ENCODE measurements at places on chromosomes 5 and 9.
A peak's percentile ranks its signal among the peaks of the same experiment; 100 is the strongest.

- no peak overlapping the region for H3K27ac ChIP-seq
- H3K4me3 ChIP-seq, result no peak overlapping the region
- H3K36me3 ChIP-seq, result no peaks in the 10 kb centered on the region
- H3K4me1 ChIP-seq, result no peaks in the 10 kb centered on the region
- no peak for DNase-seq
Observed at GRCh38 chr5:151286246-151286645, 17.3 kb downstream of the SLC36A3 start.

DNA sequence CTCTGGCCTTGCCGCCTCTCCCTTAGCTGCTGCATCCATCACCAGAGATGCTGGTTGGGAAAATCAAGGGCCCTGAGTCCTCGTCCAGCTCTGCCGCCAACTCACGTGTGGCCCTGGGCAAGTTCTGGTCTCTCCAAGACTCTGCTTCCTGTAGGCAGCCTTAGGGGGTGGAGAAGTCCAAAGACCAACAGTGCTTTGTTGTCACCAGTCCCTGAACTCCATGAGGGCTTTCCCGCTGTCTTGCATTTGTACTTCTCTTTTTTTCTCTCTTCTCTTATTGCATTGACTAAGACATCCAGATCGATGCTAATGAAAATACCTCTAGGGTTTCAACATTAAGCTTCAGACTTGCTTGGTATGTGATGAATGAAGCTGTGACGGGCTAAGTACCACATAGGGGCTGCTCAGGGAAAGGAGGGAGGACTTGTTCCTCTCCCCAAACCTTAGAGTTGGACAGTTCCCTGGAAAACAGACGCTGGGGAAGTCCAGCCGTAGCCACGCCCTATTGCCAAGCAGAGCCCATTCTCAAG, 63.7 kb upstream of the STXBP1 start:
- no peak overlapping the region for H3K27ac ChIP-seq
- H3K4me3 ChIP-seq, result no peak overlapping the region
- no peaks in the 10 kb centered on the region for H3K27me3 ChIP-seq
- peaks cover 3% of the 10 kb centered on the region for H3K4me1 ChIP-seq

DNA sequence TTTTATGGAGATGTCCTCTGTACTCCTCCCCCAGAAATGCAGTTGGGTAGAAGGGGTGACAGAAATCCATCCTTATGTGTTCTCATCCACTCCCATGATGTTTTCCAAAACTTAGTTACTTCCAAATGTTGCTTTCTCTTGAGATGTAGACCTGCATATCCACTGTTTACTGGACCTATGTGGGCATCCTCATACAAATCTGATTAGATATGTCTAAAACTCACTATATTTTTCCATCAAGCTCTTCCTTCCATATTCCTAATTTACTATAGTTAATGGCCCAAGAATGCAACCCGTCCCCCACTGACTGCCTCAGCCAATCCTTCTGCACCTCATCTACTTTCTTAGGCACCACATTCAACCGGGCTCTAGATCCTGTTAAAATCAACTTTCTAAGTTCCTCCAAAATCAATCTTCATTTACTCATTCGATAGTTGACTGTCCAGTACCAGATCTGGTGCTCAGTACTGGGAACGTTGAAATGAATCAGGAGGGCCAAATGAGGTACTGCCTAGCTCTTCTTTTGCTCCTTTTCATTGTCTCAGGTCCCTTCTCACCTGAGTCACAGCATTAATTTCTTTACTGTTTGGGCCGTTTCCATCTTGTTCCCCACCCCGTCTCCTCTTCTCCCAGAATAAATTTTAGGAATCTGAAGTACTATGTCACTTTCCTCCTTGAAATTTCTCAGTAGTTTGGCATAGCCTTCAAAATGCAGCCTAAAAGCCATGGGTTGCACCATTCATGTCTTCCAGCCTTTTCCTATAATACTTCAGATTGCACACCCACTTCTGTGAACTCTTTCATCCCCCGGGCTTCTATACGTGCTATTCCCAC, 7.9 kb downstream of the PLK2 start:
- H3K27ac ChIP-seq, result no peak overlapping the region
- H3K36me3 ChIP-seq, result peaks cover 8% of the 10 kb centered on the region
- H3K4me3 ChIP-seq, result no peak overlapping the region
- no peaks in the 10 kb centered on the region for H3K27me3 ChIP-seq

DNA sequence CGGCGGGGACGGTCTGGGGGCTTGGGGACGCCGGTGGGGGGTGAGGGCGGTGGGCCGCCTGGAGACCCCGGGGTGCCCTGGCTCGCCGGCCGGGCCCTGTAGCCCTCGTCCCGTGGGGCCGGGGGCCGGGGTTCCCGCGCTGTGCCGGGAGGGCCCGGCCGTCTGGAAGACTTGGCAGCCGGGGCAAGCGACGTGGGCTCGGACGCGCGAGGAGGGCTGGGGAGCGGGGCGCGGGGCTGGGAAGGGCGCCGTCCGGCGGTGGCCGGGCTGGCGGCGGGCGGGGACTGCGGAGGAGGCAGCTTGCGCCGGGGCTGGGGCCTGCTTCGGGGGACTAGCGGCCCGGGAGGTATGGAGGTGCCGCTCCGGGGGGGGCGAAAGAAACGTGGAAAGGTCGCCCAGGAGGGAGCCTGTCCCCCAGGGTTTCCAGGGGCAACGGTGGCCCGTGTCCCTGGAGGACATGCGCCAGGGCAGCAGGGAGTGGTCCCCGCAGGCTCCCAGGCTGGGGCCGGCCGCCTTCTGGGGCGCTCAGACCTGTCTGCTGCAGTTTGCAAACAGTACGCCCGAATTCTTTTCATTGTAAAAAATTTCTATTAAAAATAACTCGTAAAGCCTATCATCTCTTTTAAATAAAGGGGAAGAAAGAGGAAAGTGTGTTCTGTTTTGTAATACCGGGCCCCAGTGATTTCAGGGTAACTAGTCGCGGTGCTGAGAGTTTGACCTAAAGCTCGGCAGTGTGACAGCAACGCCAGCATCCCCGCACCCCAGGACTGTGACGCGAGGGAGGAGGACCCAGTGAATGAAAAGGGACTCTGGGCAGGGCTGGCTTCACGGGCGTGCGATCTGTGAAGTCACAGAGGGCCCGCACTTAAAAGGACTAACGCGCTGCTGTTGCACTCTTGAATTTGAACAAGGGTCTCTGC, 752 bp upstream of the ANKH start:
- 0 out of 2 replicates have a peak, but pooled peaks cover 2% of the 10 kb centered on the region for H3K4me1 ChIP-seq
- H3K27me3 ChIP-seq, result peaks cover 2% of the 10 kb centered on the region
- no peak for DNase-seq
- no peak overlapping the region for H3K27ac ChIP-seq
- H3K36me3 ChIP-seq, result no peaks in the 10 kb centered on the region

- H3K4me3 ChIP-seq, result no peak overlapping the region
- no peaks in the 10 kb centered on the region for H3K36me3 ChIP-seq
- no peaks in the 10 kb centered on the region for H3K4me1 ChIP-seq
- H3K27me3 ChIP-seq, result no peaks in the 10 kb centered on the region
- no peak for DNase-seq
Observed at GRCh38 chr9:113973963-113974413, 97.9 kb downstream of the ZNF618 start.

DNA sequence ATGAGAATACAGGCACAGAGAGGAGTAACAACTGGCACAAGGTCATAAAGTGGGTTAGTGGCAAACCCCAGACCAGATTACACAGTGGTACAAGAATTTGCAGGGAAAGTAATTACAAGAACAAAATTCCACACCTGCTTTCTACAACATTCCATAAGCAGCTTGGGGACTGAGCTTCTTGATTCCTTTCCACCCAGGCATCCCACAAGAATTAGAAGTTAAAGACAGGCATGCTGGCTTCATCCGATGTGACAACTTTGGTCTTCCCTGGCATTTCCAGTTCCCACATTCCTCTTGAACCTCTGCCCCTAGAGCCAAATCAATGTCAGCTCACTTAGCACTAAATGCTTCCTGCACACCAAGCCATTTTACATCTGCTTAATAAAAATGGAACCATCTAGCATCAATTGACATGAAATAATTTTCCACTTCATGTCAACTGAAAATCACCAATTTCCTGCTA, 435.8 kb upstream of the PAPPA start:
- no peaks in the 10 kb centered on the region for H3K36me3 ChIP-seq
- no peaks in the 10 kb centered on the region for H3K4me1 ChIP-seq
- no peaks in the 10 kb centered on the region for H3K27me3 ChIP-seq
- no peak overlapping the region for H3K4me3 ChIP-seq
- no peak overlapping the region for H3K27ac ChIP-seq

DNA sequence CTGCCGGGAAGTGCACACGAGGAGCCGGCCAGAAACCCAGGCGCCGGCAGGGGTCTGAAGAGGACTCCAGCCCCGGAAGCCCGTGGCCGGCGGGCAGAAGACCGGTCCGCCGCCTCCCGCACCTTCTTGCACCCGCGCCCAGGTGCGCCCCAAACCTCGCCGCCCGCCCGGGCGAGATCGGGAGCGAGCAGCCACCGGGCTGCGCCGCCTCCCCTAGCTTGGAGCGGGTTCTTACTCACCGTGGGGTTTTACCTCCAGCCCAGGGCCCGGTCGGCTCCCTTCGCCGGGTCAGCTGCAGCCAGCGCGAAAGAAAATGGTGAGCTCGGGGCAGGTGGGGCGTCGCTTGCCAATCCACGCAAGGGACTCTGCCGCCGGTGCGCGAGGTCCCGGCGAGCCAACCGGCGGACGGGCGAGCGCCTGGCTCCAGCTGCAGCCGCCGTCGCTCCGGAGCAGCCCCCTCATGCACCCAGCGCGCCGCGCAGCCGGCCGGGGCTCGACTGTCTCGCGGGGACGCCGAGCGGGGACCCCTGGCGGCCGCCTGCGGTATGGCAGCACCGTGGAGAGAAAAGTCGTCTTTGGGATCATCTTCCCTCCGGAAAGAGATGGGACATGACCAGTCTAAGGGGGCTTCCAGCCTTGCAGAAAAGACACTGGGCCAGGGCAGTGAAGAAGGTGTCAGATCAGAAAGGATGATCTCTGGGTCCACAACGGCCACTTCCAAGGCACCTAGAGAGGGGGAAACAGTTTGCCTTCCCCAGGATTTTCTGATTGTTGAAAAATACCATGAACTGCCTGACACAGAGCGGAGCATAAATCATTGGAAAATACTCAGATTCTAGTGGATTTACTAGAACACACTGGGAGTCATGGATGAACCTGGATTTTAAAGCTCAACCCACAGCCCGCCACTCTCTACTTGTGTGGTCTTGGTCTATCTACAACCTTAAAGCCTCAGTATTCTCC, at the start of gene MOB3B:
MOB3B (minus strand) TSS at position 499 of the 963 bp plus-strand sequence. CDS start 74,264 bp downstream, outside the sequence.
- peak within 1 kb of the TSS; percentile 86 for H3K4me3 ChIP-seq
- no peak for DNase-seq
- H3K36me3 ChIP-seq, result no peaks in the 10 kb centered on the region
- no peak within 1 kb of the TSS for H3K27ac ChIP-seq

GRCh38 chr5:155250596-155250995, 237.0 kb downstream of the KIF4B start:
- no peaks in the 10 kb centered on the region for H3K27me3 ChIP-seq
- no peak overlapping the region for H3K27ac ChIP-seq
- no peaks in the 10 kb centered on the region for H3K4me1 ChIP-seq
- H3K36me3 ChIP-seq, result no peaks in the 10 kb centered on the region
- no peak overlapping the region for H3K4me3 ChIP-seq

DNA sequence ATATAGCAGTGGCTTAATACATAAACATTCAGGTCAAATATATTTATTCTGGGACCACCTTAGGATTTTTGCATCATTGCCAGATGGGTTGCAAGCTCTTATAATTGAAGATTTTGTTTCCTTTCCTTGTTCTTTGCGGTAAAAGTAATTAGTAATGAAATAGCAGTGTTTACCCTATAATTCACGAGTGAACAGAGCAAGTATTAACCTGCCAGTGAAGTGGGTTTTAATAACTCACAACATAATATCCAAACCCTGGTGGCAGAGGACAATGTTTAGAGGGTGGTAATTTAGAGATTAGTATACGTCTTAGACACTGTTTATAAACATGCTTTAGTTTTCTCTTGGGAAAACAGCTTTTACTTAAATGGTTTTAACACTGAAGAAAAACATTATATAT, 11.8 kb downstream of the ARL14EPL start:
- no peak overlapping the region for H3K27ac ChIP-seq
- H3K27me3 ChIP-seq, result no peaks in the 10 kb centered on the region
- no peak overlapping the region for H3K4me3 ChIP-seq
- DNase-seq, result no peak

GRCh38 chr9:106052735-106053134, 358.4 kb downstream of the TMEM38B start:
- no peaks in the 10 kb centered on the region for H3K27me3 ChIP-seq
- H3K36me3 ChIP-seq, result no peaks in the 10 kb centered on the region
- no peak overlapping the region for H3K27ac ChIP-seq
- 0 out of 2 replicates have a peak, but pooled peaks cover 1% of the 10 kb centered on the region for H3K4me1 ChIP-seq
- no peak overlapping the region for H3K4me3 ChIP-seq

GRCh38 chr9:87206064-87206661, 258.9 kb upstream of the GAS1 start:
- H3K36me3 ChIP-seq, result no peaks in the 10 kb centered on the region
- no peak overlapping the region for H3K27ac ChIP-seq
- H3K4me1 ChIP-seq, result no peaks in the 10 kb centered on the region
- no peak for DNase-seq
- H3K27me3 ChIP-seq, result no peaks in the 10 kb centered on the region

GRCh38 chr5:89065919-89066318, 182.9 kb upstream of the MEF2C start:
- H3K4me3 ChIP-seq, result no peak overlapping the region
- H3K27me3 ChIP-seq, result no peaks in the 10 kb centered on the region
- H3K27ac ChIP-seq, result no peak overlapping the region
- no peaks in the 10 kb centered on the region for H3K36me3 ChIP-seq
- no peak for DNase-seq
- H3K4me1 ChIP-seq, result no peaks in the 10 kb centered on the region

DNA sequence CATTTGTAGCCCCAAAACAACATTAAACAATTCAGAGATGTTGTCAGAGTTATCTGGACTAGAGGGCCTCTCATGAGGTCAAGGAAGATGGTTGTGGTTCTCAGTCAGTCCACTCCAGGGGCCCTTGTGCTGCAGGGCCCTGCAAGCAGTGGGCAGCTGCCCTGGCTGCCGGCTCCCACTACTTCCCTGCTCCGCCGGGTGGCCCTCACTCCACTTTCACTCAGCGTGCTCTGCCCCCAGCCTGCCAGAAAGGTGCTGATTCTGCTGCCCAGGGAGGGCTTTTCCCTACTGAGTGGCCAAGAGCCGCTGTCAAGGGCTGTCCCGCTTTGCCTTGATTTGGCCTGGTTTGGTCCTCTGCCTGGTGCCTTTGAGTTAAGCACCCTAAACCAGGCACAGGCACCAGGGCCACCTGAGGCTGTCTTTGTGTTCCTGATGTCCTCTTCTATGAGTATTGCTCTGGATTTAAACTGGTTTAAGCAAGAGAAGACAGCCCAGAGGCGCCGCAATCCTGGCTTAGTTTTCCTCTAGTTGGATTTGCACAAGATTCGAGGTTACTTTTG, 117.2 kb downstream of the GADD45G start:
- DNase-seq, result no peak
- H3K27ac ChIP-seq, result no peak overlapping the region
- H3K27me3 ChIP-seq, result no peaks in the 10 kb centered on the region
- no peak overlapping the region for H3K4me3 ChIP-seq

DNA sequence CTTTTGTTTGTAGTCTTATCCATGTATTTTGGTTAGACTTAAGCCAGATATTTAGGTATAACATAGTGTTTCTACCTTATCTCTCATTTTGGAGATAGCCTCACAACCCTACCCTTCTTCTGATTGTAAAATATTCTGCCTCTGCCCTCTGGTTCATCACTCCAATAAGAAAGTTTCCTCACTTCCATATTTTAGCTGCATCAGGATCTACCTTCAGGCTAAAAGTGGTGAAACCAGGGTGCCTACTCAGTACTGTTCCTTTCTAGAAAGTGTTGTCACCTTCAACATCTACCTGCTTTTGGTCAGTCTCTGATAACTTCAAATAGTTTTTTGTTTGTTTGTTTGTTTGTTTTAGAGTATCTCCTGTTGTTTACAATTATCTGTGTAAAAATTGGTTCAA, 294.6 kb downstream of the ANXA1 start:
- H3K4me3 ChIP-seq, result no peak overlapping the region
- no peak overlapping the region for H3K27ac ChIP-seq
- H3K4me1 ChIP-seq, result no peaks in the 10 kb centered on the region
- H3K36me3 ChIP-seq, result no peaks in the 10 kb centered on the region

All from iPS DF 6.9 (cell line).